Glutamatergic neuron (in vitro differentiated cells): ENCODE measurements at places on chromosomes 5 and 9. TPM values are rescaled to one million over a fixed set of nuclear protein-coding genes. Genes with fewer than 3 reads are reported as not detected.

DNA sequence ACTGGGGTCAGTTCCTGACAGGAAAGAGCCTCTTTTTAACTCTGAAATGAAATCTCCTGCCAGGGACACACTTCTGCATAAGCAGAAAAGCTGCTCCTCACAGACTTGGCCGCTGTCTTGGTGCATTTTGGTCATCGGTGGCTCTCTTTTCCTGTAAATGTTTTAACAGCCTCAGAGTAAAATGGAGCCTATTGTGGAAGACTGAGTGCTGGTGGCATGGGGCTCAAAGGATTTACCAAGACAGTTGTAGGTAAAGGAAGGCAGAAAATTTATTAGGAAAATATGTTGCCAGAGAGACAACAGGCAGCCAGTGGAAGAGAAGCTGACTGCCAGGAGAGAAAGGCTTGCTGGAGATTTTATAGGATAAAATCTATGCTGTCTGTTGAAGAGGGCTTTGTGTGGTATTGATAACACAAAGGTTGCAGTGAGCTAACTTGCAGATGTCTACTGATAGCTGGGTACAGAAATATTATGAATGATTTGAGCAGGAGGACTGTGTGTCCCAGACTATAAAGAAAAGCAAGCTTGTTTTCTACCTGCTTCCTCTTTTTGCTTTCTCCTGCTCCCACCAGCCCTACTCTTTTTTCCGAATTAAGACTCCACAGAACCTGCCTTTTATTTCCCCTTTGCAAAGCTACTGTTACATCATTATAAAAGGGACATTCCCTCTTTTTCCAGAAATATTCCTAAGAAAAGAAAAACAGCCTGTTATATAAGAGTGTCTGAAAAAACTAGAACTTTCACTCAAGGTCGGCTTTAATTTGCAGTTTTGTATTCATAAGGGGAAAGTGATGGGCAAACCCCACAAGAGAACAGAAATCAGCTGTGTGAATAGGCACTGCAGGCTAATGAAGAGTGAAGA, 27.9 kb upstream of the IFNA14 start:
- H3K27ac ChIP-seq, result no peak overlapping the region
- H3K36me3 ChIP-seq, result no peaks in the 10 kb centered on the region
- no peaks in the 10 kb centered on the region for H3K4me1 ChIP-seq
- peaks cover 4% of the 10 kb centered on the region for H3K27me3 ChIP-seq
- DNase-seq, result no peak
- no peak overlapping the region for H3K4me3 ChIP-seq

DNA sequence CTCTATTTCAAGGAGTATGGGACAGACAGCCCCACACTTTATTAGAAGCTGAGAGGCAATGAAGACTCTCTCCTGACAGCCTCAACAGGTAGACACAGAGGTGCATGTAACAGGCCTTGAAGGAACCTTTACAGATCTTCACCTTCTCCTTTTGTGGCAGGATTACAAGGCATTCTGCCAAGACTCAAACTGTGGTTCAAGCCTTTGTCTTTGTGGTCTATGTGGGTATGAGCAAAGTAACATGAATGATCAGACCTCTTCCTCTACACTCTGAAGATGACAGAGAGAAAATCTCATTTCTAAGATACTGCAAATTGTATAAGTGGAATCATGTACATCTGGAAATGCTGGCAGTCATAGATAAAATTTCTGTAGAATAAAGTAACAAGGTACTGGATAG, 346.9 kb downstream of the CDH9 start:
- no peaks in the 10 kb centered on the region for H3K36me3 ChIP-seq
- H3K4me3 ChIP-seq, result no peak overlapping the region
- no peak for DNase-seq

GRCh38 chr5:32955814-32956213, 244.7 kb downstream of the NPR3 start:
- H3K27me3 ChIP-seq, result no peaks in the 10 kb centered on the region
- no peak for DNase-seq
- peaks cover 7% of the 10 kb centered on the region for H3K36me3 ChIP-seq
- H3K4me1 ChIP-seq, result no peaks in the 10 kb centered on the region
- no peak overlapping the region for H3K27ac ChIP-seq

- no peaks in the 10 kb centered on the region for H3K4me1 ChIP-seq
- H3K36me3 ChIP-seq, result no peaks in the 10 kb centered on the region
- DNase-seq, result no peak
- no peak overlapping the region for H3K27ac ChIP-seq
Measured at GRCh38 chr5:160460377-160461049, 38.9 kb downstream of the PTTG1 start.

The MEIKIN gene
- not detected for total RNA-seq

GRCh38 chr5:173750538-173751265, 134.3 kb upstream of the BOD1 start:
- H3K4me3 ChIP-seq, result no peak overlapping the region
- DNase-seq, result no peak
- H3K27ac ChIP-seq, result no peak overlapping the region
- peaks cover under 1% of the 10 kb centered on the region for H3K27me3 ChIP-seq
- H3K4me1 ChIP-seq, result peaks cover 28% of the 10 kb centered on the region

DNA sequence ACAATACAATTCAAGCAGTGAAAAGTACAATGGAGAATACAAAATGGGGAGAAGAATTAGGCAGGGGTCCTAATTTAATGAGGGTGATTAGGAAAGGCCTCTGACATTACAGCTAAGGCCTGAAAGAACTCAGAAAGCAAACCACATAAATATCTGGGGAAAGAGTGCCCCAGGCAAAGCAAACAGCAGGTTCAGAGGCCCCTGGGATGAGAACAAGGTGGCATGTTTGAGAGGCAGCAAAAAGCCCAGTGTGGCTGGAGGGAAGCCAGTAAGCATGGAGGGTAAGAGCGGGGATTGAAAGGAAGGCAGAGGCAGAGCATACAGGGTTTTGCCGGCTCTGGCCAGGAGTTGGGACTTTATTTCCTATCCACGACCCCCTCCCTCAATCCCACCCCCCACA, 33.4 kb upstream of the VDAC1 start:
- peaks cover 2% of the 10 kb centered on the region for H3K27me3 ChIP-seq
- no peak overlapping the region for H3K4me3 ChIP-seq
- no peaks in the 10 kb centered on the region for H3K4me1 ChIP-seq
- no peaks in the 10 kb centered on the region for H3K36me3 ChIP-seq

- DNase-seq, result no peak
- peaks cover 3% of the 10 kb centered on the region for H3K27me3 ChIP-seq
- H3K4me3 ChIP-seq, result no peak overlapping the region
- no peak overlapping the region for H3K27ac ChIP-seq
Measured at GRCh38 chr9:104322596-104322995, 181.5 kb upstream of the OR13F1 start.

- H3K27me3 ChIP-seq, result peaks cover 7% of the 10 kb centered on the region
- no peak overlapping the region for H3K4me3 ChIP-seq
- no peaks in the 10 kb centered on the region for H3K36me3 ChIP-seq
- no peak overlapping the region for H3K27ac ChIP-seq
- no peaks in the 10 kb centered on the region for H3K4me1 ChIP-seq
Measured at GRCh38 chr9:114359801-114360200, 28.0 kb downstream of the AKNA start.

The IGFBPL1 gene
- total RNA-seq, result 590 TPM

The LCP2 gene
- total RNA-seq, result not detected

DNA sequence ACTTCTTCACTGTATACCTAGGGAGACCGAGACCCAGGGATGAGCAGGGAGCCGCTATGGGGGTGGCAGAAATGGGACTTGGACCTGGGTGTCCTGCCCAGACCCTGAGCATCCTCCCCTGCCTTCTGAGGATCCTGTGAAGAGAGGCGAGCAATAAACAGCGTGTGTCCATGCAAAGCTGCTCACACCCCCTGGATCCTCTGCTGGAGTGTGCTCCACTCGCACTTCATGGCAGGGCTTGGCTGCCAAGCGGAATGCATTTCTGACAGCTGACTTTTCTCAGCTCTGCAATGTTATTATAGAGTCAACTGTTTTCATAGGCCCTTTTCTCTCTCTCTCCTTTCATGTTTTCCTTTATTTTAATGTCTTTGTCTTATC, 31.0 kb upstream of the ALDH1B1 start:
- H3K27me3 ChIP-seq, result peaks cover 4% of the 10 kb centered on the region
- no peaks in the 10 kb centered on the region for H3K36me3 ChIP-seq
- no peak overlapping the region for H3K27ac ChIP-seq
- H3K4me3 ChIP-seq, result no peak overlapping the region
- peaks cover 21% of the 10 kb centered on the region for H3K4me1 ChIP-seq
- DNase-seq, result no peak

GRCh38 chr9:34493972-34494535, 28.7 kb downstream of the ENHO start:
- H3K27me3 ChIP-seq, result peaks cover 11% of the 10 kb centered on the region
- H3K4me1 ChIP-seq, result peaks cover 39% of the 10 kb centered on the region
- no peak overlapping the region for H3K27ac ChIP-seq
- DNase-seq, result no peak
- H3K4me3 ChIP-seq, result no peak overlapping the region
- H3K36me3 ChIP-seq, result no peaks in the 10 kb centered on the region

GRCh38 chr9:117494401-117495090, 79.7 kb upstream of the ASTN2 start:
- DNase-seq, result no peak
- peaks cover 15% of the 10 kb centered on the region for H3K36me3 ChIP-seq
- H3K27ac ChIP-seq, result peak overlapping the region; percentile 20

The FRRS1L gene
- total RNA-seq, result 4.4 TPM

The LCN2 gene
- total RNA-seq, result not detected

DNA sequence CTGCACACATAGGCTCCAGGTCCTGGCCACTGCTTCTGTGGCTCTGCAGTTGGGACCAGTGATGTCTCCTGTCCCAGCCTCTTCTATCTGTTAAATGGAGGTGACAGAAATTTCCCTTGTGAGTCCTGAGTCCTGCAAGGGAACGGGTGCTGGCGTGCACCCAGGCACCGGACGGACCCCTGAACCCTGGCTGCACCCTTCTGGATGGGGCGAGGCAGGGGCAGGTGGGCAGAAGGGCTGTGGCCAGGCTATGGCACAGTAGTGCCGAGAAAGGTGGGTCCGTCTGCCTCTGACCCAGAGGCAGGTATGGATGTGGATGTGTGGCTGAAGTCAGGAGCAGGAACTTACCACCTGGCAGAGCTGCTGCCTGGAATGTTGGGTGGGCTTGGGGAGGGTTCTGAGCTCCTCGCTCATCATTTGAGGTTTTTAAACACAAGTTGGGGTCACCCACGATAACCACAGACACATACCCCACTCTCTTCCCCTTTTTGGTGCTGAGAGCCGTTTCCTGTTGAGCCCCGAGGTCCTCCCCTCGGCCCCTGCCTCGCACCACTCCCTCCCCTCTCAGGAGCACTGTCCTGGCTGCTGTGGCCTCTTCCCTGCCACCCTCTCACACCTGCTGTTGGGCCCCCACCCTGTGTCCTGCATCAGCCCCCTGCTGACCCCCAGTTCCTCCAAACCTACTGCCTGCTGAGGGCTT, 82.0 kb downstream of the COL5A1 start:
- H3K4me1 ChIP-seq, result no peaks in the 10 kb centered on the region
- H3K27ac ChIP-seq, result no peak overlapping the region
- H3K4me3 ChIP-seq, result no peak overlapping the region
- no peak for DNase-seq

DNA sequence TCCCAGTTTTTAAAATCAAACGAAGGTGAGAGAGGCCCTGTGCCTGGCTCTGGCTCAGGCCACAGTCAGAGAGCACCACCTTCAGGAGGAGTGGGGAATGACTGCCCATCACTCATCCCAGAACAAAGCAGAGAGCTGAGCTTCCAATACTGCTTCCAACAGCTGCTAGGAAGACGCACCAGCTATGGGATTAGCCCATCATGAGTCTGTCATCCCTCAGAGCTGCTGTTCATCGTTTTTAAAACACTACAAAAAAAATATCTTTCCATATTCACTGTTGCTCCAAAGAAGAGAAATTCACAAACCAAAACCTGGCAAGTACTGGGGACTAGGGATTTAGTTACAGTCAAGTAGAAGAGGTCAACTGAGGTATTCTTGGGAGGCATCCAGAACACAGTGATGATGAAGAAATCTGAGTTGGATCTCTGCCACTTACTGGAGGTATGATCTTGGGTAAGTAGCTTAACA, 102.4 kb downstream of the CDK5RAP2 start:
- H3K27ac ChIP-seq, result peak overlapping the region; percentile 46
- H3K36me3 ChIP-seq, result no peaks in the 10 kb centered on the region
- H3K27me3 ChIP-seq, result no peaks in the 10 kb centered on the region
- peak; percentile 80 for DNase-seq

DNA sequence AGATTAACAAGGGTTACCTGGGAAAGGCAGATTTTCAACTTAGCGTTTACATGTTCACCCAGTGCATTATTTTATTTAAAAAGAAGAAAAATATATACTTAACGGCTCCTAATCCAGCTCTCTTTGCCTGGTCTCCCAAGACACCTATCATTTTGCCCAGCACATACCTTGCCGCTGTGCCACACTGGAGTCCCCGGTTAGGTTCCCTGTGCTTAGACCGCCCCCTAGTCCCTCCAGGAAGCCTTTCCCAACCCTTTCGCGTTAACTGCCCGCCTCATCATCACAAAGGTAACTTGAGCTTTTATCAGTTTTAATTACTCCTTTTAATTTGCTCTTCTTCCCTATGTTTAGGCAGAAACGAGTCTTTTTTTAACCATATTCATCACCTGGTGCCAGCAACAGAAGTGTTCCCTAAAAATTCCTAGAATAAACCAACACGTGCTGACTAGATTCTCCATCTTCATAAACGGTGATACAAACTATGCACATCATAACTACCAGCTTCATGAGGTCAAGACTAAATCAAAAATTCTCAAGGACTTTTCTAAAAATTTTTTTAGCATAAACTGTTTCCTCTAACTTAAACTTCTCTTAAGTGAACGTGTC, 19.7 kb downstream of the DNAJA1 start:
- DNase-seq, result peak; percentile 25
- no peaks in the 10 kb centered on the region for H3K36me3 ChIP-seq
- H3K27ac ChIP-seq, result peak overlapping the region; percentile 94
- peak overlapping the region; percentile 82 for H3K4me3 ChIP-seq
- peaks cover 4% of the 10 kb centered on the region for H3K4me1 ChIP-seq

The MCIDAS gene
- not detected for total RNA-seq

- no peaks in the 10 kb centered on the region for H3K36me3 ChIP-seq
- H3K4me3 ChIP-seq, result no peak overlapping the region
- H3K27me3 ChIP-seq, result peaks cover 3% of the 10 kb centered on the region
- no peaks in the 10 kb centered on the region for H3K4me1 ChIP-seq
Measured at GRCh38 chr5:2865856-2866255, 114.4 kb upstream of the IRX2 start.

DNA sequence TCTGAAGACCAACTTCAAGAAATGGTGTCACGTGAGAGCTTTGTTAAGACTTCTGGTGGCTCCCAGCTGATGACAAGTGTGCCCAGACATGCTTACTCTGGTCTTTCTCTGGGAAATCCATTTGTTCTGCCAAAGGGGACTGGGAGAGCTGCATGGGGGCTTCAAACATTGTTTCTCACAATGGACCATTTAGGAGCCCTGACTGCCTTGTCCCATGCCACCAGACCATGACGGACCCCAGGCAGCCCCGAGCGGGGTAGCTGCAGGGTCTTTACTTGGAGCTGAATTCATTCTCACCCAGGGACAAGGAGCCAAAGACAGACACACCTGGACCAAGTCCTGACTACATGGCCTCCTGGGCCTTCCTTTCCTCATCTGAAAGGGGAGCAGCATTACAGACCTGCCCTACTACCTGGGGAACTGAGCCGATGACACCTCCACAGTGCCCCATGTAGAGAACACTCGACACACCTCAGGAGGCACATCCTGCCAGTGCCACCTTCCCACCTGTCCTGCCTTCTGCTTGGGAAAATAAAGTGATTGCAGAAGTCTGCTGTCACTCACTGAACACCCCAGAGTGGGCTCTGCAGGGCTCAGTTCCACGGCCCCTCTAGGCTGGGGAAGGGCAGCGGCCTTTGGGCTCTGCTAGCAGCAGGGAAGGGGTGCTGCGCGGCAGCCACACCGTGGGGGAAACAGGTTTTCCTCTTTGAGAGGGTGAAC, 169.0 kb downstream of the DAB2IP start:
- peaks cover 39% of the 10 kb centered on the region for H3K4me1 ChIP-seq
- H3K4me3 ChIP-seq, result no peak overlapping the region
- H3K27ac ChIP-seq, result no peak overlapping the region
- peaks cover 14% of the 10 kb centered on the region for H3K27me3 ChIP-seq
